ENCODE measurements at places on chromosomes 7 and 10.

GRCh38 chr7:71548746-71549145 lies 416.8 kb downstream of the GALNT17 start:
- DNase-seq = no peak

DNA sequence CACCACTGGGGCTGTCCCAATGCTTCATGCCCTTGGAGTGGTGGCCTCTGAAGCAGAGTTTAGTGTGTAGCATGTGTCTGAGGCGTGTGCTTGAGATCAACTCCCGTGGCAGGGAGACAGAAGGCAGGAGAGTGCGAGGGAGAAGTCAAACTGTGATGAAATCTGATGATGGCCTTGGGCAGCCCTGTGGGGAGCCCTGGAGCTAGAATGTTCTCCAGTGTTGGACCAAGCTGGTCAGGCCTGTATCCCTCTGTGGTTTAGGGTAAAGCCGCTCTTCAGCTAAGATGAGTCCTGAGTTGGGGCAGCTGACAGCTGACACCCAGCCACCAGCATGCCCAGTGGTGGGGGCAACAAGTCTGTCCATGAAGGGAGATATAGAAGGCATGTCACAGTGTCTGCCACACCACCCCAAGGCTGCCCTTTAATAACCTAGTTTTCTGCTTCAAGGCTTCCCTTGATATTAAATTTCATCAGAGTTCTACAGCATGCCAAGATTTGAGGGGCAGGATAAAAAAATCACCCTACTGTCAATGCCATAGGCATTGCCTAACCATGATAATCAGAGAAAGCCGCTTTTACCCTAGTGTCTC lies 170.5 kb upstream of the SVIL start:
- DNase-seq = no peak

GRCh38 chr7:31082447-31082846 lies 30.3 kb downstream of the ADCYAP1R1 start:
- DNase-seq = no peak

GRCh38 chr7:20220293-20220761 lies 3.1 kb upstream of the MACC1 start:
- DNase-seq = no peak

- DNase-seq = no peak
These were observed 359.4 kb upstream of the CELF2 start for GRCh38 chr10:10658172-10658785.

GRCh38 chr7:132793474-132793873 lies 217.2 kb upstream of the PLXNA4 start:
- DNase-seq = no peak

GRCh38 chr10:73646598-73647041 lies 5.3 kb upstream of the MYOZ1 start:
- DNase-seq = no peak

DNA sequence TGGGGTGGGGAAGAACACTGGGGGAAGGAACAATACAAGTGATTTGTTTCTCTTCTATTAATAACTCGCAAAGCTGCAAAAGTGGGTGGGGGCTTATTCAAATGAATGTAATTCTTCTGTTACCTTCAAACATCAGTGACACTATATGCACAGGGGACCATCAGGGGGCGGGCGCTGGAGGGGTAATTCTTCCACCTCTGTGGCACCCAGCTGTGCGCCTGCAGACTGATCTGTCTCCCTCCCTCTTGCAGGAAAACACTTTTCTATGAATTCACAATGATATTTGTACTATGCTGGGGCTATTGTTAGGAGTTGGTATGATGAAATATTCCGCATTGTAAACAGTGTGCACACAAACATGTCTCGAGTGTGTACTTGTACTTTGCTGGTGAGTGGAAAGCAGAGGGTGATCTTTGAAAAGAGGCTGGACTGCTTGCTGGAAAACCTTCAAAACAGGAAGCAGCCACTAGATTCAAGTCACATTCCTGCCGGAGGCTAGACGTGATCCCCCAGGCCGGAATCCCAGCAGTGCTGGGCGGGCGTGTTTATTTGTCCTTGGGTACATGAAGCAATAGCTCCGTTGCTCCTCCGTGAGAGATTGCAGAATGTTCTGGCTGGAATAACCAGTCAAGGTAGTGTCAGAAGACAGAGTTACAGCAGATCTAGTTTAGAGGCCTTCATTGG lies 15.8 kb upstream of the BNIP3 start:
- DNase-seq = no peak

- no peak for DNase-seq
These were observed 903 bp downstream of the ZNF655 start for GRCh38 chr7:99559175-99559915.

GRCh38 chr7:26880852-26881251 lies 16.5 kb upstream of the SKAP2 start:
- DNase-seq = no peak

DNA sequence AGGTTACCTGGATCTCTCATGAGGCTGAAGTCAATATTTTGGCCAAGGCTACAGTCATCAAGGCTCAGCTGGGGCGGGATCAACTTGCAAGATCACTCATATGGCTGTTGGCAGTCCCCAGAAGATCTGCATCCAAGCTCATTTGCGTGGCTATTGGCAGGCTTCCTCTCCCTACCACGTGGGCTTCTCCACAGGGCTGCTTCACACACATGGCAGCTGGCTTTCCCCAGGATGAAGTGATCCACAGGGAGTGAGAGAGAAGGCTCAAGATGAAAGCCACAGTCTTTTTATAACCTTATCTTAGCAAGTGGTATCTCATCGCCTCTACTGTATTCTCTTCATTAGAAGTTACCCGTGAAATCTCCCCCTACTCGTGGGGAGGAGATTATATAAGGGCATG lies 167.4 kb downstream of the TMEM26 start:
- DNase-seq = no peak

GRCh38 chr10:129849452-129849750 lies 114.7 kb downstream of the EBF3 start:
- DNase-seq = no peak

DNA sequence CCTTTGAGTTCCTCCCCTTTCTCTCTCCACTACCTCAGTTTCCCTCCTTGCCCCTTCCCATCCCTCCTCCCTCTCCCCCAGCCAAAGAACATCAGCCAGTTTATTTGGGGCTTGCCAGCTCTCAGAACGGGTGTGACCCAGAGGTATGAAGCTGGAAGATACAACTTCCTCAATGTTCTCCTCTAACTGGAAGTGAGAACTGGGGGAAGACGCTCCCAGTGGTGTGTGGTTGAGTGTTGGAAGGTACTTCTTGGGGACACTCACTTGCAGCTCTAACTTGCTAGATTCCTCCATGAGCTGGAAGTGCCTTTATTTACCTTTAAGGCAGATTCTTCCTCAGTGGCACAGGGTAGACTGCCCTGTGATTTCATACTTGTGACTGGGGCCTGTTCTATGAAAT lies 110.5 kb upstream of the HABP2 start:
- no peak for DNase-seq

DNA sequence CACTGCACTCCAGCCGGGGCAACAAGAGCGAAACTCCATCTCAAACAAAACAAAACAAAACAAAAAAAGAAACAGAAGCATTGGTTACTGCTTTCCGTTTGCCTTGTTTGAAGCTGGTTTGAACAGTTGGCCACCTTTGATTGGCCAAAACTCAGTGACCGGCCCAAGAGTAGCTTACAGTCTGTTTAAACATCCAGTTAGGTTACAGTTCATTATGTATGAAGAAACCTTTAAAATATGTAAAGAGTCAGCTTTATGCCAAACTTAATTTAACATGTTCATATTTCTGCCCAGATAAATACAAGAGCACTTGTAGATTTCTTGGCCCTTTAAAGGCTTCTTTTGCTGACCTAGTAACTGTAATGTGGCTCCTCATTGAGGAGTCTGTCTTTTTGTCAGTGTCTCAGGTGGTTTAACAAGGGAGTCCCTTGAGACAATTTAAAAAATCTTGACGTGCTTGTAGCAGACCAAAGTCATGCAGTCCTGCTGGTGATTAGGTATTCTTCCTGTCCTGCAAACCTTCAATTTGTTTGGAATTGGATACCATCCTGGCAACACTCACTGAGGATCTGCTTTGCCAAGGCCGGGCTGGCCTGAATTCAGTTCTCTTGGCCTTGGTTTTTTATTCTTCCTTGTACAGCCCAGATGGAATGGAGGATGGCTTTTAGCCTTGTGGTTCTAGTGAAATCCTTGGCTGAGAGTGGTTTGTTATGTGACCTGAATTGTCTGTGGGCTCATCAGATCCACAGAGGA lies 128.9 kb downstream of the PLXDC2 start:
- DNase-seq = no peak

DNA sequence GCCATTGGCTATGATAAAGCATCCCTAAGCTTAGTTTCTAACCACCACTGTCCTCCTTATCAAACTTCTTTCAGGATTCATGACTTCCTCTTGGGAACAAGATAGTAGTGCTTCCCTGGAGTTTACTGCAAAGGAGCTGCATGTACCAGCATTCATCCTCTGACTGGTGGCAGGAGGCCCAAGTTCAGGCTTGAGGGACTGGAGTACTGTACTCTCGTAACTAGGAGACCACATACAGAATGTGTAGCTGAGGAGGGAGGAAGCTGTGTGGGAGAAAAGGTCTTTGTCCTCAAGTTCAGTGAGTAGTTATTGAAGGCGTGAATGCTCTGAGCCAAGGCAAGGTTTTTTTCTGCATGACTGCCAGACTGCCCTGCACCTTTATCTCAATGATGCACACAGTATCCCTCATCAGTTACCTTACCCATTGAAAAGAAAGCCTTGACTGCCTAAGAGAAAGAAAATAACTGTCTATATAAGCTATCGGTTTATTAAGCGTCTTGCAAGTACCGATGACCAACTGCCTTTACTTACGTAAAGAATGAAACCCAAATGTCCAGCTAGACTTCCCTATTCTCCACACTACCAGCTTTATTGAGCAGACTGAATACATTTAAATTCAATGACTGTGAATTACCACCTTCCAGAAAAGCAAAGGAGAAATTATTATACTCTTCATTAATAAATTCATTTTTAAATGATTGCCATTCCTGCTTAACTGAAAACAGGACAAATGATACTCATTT lies 12.8 kb downstream of the SCRN1 start:
- DNase-seq = no peak

DNA sequence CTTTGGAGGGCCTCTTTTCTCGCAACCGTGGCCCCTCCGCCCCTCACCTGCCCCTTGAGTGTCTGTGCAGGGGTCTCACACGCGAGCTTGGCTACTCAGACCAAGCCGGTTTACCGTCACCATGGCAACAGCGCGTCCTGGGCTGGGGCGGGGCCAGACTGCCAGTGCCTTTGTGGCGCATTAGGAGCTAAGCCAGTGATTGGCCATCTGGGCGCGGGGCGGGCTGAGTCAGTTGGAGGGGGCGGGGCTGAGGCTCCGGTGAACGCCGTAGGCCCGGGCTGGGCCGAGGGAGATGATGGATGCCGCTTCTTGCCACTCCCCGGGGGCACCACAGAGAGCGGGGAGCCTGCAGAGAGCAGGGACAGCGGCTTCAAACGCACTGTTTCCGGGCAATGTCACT lies 48.7 kb upstream of the FXYD4 start:
- DNase-seq = peak; percentile 71

GRCh38 chr7:68176974-68177373 lies 1180.3 kb downstream of the TYW1 start:
- DNase-seq = no peak

DNA sequence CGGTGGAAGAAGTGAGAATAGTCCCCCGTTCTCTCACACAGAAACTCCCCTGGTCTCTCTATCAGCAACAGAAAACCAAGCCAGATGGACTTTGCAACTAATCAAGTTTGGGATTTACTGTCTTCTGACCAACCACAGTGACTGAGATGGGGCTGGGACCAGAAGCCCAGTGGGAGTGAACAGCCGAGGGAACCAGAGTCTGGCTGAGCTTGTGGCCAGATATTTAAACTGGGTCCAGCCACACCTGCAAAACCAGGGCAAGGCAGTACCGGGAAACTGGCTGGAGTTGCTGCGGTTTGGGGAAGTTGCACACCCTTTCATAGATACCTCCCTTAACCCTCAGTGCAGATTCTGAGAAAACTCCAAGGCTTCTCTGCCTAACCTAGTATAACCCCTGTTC lies 6.0 kb downstream of the GSTK1 start:
- DNase-seq = no peak

- DNase-seq = no peak
These were observed 550.2 kb downstream of the GALNT17 start for GRCh38 chr7:71682181-71682580.

DNA sequence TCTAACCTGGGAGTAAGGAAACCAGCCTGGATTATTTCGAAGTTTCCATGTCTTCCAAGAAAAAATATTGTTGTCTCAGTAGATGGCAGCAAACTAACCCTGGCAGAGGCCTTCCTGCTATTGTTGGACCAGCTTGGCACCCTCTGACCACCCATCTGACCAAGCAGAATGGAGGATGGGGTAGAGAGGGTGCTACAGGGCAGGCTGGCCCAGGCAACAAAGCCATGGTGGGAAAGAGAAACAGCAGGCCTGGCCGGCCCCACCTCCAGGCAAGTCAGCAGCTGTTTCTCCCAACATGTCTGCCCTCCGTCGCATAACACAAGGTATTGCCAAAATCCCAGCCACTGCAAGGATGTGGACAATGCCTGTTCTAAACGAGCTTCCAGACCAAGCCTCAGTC lies 95.0 kb downstream of the FAM53B start:
- DNase-seq = no peak

DNA sequence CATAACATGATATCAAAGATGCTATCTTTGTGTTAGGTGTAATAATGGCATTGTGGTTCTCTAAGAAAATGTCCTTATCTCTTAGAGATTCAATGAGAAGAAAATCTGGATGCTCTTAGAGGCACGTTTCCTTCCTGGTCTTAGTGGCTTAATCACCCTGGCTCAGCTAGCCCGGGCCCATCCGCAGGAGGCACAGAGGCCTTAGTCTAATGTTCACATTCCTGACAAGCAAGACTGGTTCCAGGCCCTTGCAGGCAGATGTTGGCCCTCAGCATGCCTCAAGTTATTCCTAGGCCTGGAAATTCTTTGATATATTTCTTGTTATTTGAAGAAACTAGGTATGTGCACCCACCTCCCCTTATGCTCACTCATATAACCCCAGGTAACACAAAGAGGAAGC lies 357.6 kb downstream of the SFMBT2 start:
- no peak for DNase-seq

DNA sequence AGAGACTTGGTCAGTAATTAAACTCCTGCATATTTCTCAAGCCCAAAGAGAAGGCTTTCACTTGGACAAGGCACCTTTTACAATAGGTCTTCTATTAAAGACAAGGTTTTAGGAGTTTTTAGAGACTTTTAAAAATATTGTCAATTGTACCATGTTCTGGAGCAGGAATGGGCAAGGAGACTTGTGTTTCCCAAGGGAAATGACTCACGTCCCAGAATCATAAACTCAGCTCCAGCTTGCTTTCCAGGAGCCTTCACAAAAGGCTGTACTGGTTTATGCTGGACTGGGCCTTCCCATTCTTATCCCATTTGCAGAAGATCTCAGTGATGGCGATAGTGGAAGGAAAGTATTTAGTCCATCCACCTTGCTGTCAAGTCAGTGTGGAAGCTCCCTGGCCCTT lies 7.8 kb upstream of the GLI3 start:
- DNase-seq = no peak

- no peak for DNase-seq
These were observed 50.0 kb downstream of the SLC37A3 start for GRCh38 chr7:140348161-140348849.
